ENCODE measurements at places on chromosomes 4 and X. TPM values are rescaled to one million over a fixed set of nuclear protein-coding genes. Genes with fewer than 3 reads are reported as not detected.

DNA sequence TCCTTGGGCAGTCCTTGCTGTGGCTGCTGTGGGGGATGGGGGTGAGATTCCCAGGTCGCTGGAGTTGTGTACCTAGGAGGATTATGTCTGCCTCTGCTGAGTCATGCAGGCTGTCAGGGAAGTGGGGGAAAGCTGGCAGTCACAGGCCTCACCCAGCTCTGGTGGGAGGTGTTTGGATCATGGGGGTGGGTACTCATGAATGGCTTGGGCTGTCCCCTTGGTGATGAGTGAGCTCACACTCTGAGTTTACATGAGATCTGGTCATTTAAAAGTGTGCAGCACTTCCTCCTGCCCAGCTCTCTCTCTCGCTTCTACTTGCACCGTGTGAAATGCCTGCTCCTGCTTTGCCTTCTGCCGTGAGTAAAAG, 24.6 kb upstream of the PDLIM3 start:
- no peak for DNase-seq

- DNase-seq: no peak
Measured at GRCh38 chrX:37755025-37755424, 24.8 kb upstream of the CYBB start.

DNA sequence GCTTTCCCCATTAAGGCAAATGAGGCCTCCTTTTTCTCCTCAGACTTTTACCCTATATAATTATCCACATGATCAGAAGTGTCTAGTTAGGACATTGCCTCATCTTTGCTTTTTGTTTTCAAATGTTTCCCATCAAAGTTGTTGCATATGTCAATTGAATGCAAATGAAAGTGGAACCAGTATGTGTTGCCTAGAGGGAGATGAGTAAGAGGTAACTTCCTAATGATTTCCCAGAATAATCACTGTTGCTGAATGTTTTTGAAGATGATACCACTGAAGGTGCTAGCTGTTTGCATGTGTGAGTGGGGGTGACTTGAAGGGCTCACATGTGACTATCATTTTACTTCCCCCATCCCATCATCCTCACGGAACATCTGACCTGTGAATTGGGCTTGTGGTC, 33.9 kb downstream of the PAK3 start:
- DNase-seq: no peak

GRCh38 chrX:13651150-13651549, 1.8 kb upstream of the TCEANC start:
- DNase-seq: no peak

Gene TRIM61
- 0.33 TPM for total RNA-seq

All from esophagus muscularis mucosa (tissue), 4 donors.